ENCODE measurements at places on chromosomes 6 and 20. TPM values are rescaled to one million over a fixed set of nuclear protein-coding genes. Genes with fewer than 3 reads are reported as not detected.

GRCh38 chr20:10519361-10520046 is 84.4 kb downstream of the SLX4IP start:
- no peak for DNase-seq

DNA sequence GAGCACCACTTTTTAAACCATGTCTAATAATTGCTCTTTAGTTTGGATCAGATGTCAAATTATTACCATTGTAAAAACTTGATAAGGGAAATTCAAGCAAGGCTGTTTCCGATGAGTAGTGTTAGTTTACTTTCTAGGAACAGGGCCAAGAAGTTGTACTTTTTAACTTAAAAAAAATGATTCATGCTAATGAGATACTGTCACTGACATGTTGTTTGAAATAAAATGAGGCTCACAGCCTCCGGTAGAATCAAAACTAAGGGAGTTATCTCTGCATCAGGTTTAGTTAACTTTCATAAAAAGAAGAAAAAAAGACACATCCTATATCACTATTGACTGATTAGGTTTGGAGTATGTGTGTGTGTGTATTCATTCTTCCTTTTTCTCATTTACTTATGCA is 55.2 kb upstream of the SUPT3H start:
- DNase-seq: peak; percentile 25

GRCh38 chr6:45838996-45839395 is 176.7 kb downstream of the CLIC5 start:
- DNase-seq: no peak

- DNase-seq: no peak
These were observed 154.9 kb downstream of the MRPL14 start for GRCh38 chr6:43972179-43972912.

DNA sequence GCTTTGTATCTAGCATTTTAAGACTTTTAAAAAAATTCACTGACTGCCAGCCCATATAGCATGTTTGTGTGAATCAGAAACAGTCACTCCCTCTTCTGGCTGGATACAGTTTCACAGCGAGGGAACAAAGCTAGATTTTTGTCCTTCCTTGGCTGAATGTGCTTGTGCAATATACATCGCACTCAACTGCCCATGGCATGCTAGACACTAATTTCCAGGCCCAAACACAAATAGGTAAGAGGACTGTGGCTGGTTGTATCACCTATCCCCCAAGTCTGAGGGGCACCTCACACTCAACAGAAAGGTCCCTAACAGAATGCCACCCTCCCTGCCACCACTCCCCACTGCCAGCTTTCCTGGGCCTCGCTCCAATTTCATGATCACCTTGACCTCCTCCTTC is 16.2 kb upstream of the BLCAP start:
- no peak for DNase-seq

DNA sequence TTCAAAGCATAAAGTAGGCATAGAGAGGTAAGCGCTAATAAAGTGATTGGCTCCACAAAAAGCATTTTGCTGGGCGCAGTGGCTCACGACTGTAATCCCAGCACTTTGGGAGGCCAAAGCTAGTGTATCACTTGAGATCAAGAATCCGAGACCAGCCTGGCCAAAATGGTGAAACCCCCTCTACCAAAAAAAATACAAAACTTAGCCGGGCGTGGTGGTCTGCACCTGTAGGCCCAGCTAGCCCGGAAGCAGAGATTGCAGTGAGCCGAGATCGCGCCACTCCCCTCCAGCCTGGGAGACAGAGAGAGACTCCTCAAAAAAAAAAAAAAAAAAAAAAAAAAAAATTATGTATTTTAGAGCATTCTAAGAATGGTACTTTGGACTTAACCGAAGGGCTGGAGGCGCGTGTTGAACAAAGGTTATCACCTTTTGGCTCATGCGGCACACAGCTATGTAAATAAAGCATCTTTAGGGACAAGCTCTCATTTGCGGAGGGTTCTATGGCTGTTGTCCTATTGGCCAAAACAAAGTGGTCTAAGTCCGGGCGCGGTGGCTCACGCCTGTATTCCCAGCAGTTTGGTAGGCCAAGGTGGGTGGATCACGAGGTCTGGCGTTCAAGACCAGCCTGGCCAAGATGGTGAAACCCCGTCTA is 17.4 kb downstream of the HFE start:
- DNase-seq: no peak

DNA sequence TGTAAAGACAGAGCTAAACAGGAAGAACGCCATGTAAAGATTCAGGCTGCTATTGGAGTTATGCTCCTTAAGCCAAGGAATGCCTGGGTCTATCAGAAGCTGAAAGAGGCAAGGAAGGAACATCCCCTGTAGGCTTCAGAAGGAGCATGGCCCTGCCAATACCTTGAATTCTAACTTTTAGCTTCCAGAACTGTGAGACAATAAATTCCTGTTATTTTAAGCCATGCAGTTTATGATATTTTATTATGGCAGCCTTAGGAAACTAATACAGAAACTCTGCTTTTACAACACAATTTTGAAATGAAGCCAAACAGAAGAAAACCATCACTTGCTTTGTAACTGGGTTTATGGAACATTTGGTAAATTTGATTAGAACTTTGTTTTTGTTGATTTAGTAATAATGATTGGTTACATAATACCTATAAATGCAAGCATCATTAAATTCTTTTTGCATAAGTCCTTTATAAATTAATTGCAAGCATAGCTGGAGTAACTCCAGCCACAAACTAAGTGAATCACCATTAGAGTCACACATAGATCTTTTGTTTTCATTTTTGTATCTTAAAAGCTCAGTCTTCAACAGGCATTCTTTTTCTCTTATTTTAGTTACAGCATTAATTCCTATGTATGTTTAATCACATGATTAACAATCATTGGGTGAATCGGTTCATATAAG is 33.5 kb upstream of the TSPYL1 start:
- DNase-seq: no peak

GRCh38 chr20:8757146-8757545 is 311.7 kb upstream of the PLCB4 start:
- no peak for DNase-seq

DNA sequence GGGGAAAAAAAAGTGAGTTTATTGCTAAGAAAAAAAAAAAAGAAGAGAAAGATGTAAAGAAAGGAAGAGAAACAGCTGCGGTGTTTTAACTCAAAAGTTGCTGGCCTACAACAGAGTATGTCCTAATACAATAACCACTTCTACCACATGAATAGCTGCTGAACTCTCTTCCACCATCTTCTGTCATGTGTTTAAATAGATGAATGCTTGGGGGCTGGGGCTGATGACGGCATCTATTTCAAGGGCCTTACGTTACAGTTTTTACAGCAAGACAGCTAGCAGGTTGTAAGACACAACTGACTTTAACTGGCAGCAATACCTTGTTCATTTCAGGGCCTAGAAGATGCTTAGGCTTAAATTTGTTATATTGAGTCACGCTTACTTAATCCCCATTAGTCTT is 50.4 kb downstream of the MAP3K7 start:
- DNase-seq: no peak

DNA sequence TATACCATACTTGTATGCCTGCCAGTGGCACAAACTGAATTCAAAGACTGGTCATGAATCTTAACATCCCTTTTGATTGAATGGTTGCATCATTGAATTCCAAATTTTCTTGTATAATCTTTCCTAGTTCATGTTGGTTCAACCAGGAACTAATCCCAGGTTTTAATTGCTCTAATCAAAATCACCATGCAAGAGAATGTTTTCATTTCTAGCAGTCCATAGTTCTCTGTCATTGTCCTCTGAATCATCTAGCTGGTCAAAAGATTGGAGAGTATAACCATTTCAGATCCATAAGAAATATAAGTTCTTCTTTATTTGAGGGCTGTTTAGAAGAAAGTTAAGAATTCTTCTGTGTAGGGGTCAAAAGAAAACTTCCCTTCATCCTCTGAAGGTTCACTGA is 57.2 kb downstream of the ZNF292 start:
- DNase-seq: no peak

DNA sequence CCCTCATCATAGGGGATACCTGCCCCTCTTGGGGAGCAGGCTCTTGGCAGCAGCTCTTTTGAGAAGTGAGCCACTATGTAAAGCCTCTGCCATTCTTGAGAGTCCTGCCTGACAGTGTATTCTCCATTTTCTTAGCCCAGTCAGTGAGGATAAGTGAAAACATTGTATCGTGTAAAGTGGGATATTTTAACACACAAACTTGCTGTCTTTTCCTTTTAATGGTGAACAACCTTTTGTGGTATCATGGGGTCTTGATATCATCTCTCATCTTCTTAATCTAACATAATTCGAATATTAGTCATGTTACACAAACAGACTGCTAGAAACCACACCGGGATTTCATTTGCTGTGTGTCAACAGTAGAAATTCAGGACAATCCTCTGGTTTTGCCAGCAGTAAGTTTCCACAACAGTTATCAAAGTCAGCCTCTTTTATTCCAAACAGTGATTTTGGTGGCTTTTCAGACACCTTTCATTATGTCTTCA is 136.2 kb downstream of the HIVEP1 start:
- no peak for DNase-seq

DNA sequence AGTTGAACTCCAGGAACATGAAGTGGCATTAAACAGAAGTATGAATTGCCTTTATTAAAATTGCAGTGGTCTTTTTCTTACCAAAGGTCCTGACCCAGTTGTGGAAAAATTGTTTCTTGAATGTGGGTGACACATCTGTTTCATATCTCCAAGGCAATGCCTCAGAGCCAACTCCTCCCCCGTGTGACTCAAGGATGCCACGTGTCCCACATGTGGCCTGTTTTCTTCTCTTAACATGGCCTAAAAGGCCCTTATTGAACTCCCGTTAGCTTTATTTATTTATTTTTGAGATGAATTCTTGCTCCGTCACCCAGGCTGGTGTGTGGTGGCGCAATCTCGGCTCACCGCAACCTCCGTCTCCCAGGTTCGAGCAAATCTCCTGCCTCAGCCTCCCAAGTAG is 128.4 kb upstream of the ESR1 start:
- no peak for DNase-seq

DNA sequence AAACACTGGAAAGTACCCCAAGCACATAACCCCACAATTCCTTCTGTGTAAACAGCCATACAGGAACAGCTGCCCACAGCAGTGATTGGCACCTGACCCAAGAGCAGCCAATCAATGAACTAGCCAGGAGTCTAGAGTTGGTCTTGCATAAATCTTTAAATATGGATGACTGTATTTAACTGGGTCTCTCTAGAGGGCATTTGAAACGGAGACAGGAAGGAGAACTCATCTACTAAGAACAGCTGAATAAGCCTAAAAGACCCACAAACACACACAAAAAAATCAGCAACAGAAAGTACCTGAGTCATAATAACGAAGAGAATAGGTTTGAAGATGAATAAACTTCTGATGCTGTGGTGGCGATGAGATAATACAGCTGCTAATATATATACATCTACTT is 49.0 kb upstream of the ASF1A start:
- DNase-seq: no peak

- no peak for DNase-seq
These were observed 167.2 kb downstream of the TTLL2 start for GRCh38 chr6:167492100-167492449.

The AKAP12 gene
- total RNA-seq: 0.72 TPM

The RSPO4 gene
- 0.09 TPM for total RNA-seq

The HLA-DOB gene
- 2.5 TPM for total RNA-seq

The TFAP2C gene
- total RNA-seq: not detected

The OR2H2 gene
- total RNA-seq: not detected

The NCOA7 gene
- 13.8 TPM for total RNA-seq

The PAK5 gene
- not detected for total RNA-seq

The TRIM40 gene
- not detected for total RNA-seq
